Activated naive CD8-positive, alpha-beta T cell treated with anti-CD3 and anti-CD28 coated beads, Interleukin-2, amount 50 U/mL, for 24 hours (primary cell): ENCODE measurements at places on chromosomes 16 and 17.
A peak's percentile ranks its signal among the peaks of the same experiment; 100 is the strongest.

- DNase-seq = no peak
Observed at GRCh38 chr16:14070555-14070876, 603 bp upstream of the MRTFB start.

- DNase-seq = no peak
Observed at GRCh38 chr16:51010817-51011216, 140.3 kb downstream of the SALL1 start.

- DNase-seq = no peak
Observed at GRCh38 chr16:85389679-85390470, 223.2 kb upstream of the GSE1 start.

DNA sequence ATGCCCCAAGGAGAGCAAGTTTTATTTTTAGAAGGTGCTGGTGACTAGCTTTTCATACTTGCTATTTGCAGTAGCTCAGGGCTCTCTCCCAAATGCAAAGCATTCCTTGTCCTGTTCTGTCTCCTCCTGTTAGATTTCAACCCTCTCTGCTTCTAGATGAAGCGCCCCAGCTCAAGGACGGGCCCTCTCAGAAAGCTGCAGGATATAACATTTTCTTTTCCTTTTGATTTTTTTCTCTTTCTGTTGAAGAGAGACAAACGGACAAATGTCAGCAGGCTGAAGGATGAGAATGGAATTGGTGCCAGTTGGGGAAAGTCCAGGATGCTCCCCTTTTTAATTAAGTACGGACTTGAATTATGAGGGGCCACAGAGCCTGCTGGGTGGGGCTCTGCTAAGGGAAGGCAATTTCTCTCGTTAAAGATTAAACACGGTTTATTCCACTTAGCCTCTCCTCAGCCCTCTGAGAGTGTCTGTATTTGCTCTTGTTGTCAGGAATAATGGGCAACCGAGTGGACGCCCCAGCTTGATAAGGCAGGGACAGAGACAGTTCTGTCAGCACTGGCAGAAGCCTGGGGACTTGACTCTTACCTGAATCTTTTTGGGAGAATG is 6.2 kb upstream of the ETV4 start:
- DNase-seq = no peak

DNA sequence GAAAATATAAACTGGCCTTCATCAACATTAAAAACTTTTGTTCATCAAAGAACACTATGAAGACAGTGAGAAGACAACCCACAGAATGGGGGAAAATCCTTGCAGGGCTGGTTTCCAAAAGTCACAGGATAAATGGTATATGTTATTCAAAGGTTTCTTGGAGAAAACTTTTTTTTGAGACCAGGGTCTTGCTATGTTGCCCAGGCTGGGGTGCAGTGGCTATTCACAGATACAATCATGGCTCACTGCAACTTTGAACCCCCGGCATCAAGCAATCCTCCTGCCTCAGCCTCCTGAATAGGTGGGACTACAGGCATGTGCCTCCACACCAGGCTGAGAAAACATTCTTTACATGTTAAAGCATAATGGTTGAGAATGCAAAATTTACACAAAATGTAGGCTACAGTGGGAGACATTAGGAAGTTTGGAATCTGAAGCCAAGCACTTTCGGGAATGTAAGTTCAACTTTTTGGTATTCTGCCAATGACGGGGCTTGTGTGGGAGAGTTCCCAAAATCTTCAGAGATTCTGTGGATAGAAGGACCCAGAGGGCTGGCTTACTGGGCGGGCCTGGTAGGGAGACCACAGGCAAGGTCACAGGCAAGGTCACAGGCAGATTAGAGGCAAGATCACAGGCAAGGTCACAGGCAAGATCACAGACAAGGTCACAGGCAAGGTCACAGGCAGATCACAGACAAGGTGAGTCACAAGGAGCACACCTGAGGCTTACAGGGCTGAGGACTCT is 24.2 kb upstream of the ATP2A3 start:
- DNase-seq = no peak

DNA sequence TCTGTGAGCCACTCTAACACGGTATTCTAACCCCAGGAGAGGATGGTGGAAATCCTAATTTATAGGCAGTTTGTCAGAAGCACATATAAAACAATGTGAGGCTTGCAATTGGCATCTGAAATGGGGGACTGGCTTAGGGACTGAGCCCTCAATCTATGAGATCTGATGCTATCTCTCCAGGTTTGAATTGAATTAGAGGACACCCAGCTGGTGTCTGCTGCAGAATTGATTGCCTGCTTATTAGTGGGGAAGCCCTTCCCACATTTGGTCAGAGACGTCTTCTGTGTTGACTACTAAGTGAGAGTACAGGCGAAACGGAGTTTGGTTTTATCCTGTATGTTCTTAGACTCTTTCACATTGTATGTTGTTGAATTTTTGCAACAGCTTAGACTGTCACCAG is 13.6 kb upstream of the TMIGD1 start:
- no peak for DNase-seq

DNA sequence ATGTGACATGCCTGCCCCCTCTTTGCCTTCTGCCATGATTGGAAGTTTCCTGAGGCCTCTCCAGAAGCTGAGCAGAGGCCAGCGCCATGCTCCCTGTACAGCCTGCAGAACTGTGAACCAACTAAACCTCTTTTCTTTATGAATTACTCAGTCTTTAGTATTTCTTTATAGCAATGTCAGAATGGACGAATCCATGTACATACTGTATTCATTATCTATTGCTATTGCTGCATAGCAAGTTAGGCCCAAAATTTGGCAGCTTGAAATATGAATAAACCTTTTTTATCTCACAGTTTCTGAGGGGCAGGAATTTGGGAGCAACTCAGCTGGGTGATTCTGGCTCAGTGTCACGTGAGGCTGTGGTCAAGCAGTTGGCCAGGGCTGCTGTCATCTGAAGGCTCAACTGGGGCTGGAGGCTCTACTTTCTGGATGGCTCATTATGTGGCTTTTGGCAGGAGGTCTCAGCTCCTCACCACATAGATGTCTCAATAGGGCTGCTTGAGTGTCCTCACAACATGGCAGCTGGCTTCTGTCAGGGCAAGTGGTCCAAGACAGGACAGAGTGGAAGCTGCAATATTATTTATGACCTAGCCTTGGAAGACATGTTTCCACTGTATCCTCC is 40.0 kb downstream of the SOCS1 start:
- DNase-seq = no peak

DNA sequence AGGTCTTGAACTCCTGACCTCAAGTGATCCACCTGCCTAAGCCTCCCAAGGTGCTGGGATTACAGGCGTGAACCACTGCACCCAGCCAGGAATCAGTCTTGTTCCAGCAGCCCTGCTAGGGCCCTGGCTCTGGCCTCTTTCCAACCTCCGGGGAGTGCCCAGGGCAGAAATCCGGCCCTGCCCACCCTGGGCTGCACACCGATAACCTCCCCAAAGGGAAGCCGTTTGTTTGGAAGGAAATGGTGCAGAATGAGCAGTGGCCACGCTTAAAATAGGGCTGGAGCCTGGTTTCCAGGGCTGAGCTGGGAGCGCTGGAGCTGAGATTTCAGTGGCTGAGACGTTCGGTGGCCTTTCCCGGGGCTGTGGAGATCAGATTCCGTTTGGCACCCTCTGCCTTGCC is 17.8 kb upstream of the EMP2 start:
- DNase-seq = no peak

DNA sequence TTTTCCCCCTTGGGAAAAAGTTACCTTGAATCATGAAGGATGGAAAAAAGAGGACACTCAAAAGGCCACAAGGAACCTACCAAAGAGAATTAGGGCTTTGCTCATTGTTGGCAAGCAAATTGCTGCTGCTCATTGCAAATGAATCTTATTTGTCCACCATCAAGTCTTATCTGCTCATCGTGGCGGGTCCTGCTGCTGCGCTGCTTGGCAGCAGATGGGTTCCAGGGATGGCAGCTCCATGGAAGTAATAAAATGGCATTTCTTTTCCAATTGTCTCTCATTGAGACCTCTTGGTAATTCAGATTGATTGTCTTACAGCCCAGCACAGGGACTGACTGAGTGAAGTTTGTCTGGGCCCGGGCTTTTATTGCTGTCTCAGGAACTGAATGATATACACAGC is 118.7 kb downstream of the MRM1 start:
- no peak for DNase-seq

DNA sequence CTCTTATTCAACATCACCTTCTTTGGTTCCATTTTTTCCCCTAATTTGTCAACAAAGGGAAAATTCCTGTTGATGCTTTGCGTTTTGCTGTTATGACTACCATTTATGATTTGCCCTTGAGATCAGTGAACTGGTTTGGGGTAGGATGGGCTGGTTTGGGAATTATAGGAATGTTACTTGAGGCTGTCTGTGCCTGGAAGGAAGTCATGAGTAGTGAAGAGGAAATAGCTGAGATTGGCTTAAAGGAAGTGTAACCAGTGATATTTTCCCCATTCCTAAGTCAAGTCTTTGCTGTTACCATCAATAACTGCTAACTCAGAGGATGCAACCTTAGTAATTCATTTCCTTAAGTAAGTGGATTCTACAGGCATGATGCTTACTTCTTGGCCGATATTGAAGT is 179.2 kb downstream of the MAP2K6 start:
- DNase-seq = no peak

- no peak for DNase-seq
Observed at GRCh38 chr16:77790009-77790372, 1.6 kb downstream of the VAT1L start.

GRCh38 chr17:79530361-79531105 is 80.3 kb downstream of the RBFOX3 start:
- no peak for DNase-seq

GRCh38 chr17:62981933-62982332 is 15.9 kb downstream of the TANC2 start:
- no peak for DNase-seq

GRCh38 chr17:50090971-50091917 is 3.9 kb upstream of the PDK2 start:
- no peak for DNase-seq

- DNase-seq = no peak
Observed at GRCh38 chr16:4481526-4481925, 5.3 kb downstream of the HMOX2 start.

GRCh38 chr16:27483088-27483437 is 66.7 kb downstream of the GTF3C1 start:
- DNase-seq = no peak

- DNase-seq = no peak
Observed at GRCh38 chr16:56608876-56609462, 585 bp downstream of the MT2A start.

- no peak for DNase-seq
Observed at GRCh38 chr16:19607616-19608280, 52.2 kb downstream of the VPS35L start.

DNA sequence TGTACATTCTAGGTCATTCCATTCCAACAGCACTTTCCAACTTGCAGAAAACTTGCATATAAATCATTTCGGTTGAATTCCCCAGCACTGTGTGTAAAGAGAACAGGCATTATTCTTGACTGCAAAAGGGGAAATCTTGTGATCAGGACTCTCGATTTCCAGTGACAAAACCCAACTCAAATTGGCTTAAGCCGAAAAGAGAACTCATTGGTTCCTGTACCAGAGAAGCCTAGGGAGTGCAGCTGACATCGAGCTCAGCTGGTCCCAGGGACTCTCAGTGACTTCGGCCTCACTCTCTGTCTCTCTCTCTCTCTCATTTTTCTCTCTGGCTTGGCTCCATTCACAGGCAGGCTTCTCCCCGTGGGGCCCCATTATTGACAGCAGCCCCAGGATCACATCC is 30.7 kb downstream of the CD300LF start:
- no peak for DNase-seq

DNA sequence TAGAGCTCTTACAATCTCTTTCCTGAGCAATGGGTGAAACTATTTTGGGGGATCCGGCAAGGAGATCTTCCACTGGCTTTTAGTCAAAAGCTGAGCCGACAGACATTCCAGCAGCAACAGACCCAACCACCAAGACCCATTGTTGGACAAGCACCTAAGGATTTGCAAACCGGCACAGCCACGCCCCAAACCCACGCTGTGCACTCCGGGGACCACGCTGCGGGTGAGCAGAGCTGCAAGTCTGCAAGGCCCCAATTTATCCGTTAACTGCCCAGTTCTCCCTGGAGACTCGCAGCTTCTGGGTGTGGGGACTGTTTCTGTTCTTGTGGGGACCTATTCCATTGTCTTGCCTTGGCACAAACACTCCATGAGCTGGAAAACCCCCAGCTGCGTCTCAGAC is 45.9 kb downstream of the C16orf95 start:
- no peak for DNase-seq

DNA sequence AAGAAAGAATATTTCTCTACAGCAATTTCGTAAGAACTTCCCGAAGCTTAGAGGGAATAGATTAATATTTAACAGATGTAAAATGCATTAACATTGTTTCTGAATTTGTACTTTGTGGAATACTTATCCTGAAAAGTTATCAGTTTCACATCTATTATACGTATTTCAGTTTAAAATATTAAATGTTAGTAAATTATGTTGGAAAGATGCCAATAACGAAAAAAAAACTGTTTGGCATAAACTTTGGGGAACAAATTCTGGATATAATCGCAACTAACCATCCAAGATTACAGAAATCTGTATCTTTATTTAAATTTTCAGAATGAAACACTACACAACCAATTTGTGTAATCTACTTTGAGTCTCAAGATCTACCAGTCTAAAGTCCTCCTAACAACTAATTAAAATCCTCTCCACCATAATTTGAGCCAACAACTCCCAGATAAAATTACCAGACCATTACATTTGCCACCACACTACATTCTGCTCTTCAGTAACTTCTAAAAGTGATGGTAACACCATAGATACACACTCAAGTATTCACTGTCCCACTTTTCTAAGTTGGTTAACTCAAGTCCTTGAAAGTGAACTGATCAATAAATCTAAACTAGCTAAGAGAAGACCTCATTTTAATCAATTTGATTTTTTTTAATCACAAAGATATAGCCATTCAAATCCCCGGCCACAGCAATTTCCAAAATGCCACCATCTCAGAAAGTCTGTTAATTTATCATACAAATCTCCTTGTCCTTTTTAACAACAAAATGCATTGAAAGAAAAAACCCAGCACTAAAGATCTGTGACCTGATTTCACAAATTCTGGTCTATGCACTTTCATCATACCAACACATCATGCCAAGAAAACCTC is 2.0 kb downstream of the SIAH1 start:
- DNase-seq = no peak

DNA sequence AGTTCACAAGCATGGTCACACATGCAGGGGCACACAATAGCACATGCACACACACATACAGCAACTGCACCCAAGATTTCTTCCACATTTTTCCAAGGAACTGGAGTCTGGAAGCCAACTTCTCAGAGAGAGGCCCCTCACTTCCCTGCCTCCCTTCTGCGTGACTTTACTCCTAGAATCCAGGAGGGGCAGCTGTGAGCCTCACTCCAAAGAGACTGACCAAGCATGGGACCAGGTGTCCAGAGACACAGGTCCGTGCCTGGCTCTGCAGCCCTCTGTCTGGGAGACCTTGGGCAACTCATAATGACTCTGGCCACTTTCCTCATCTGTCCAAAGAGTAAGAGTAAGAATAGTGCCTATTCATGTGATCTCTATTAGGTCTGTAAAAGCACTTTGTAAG is 104.7 kb upstream of the TMEM132E start:
- DNase-seq = no peak

- DNase-seq = peak; percentile 20
Observed at GRCh38 chr17:78185981-78186691, 716 bp downstream of the TK1 start.
